Glomerular endothelial cell (primary cell): ENCODE measurements at places on chromosomes 6 and 20.

DNA sequence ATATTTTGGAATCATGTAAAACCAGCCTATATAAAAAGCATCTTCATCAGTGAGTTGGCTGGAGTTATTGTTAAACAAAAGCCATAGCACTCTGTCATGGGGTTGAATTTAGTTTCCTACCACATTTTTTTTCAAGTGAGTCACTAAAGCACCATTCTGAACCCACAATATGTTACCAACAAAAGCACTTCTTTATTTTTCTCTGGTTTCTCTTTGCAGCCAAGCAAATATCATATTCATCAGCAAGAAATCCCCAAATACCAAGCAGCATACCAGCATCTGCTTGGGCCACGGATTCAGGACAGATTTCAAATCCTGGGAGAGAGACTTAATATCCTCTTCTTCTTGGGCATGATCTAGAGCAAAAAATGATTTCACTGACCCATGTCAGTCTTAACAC lies 441.4 kb downstream of the BCKDHB start:
- DNase-seq = no peak

DNA sequence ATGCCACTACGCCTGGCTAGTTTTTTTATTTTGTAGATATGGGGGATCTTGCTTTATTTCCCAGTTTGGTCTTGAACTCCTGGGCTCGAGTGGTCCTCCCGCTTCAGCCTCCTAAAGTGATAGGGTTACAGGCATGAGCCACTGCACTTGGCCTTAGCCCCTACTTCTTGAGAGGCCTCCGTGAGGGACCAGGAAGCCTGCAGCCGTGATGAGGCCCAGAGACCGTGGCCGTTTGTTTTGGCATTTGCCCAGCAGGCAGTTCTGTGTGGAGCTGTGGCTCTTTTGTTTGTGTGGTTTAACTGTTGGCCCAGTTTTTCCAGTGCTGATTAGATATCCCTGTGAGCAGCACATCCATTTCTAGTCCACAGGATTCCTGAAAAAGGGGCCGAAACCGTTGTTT lies 39.8 kb downstream of the SRSF3 start:
- DNase-seq = no peak

DNA sequence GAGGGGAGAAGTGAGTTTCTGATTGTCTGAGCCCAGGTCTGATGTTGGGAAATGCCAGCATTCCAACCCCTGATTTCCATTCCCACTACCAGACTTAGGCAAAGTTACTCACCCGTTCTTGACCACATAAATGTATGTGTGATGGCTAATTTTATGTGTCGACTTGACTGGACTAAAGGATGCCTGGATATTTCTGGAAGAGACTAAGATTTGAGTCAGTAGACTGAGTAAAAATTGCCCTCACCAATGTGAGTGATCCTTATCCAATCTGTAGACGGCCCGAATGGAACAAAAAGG lies 95.8 kb upstream of the TAB2 start:
- DNase-seq = no peak

DNA sequence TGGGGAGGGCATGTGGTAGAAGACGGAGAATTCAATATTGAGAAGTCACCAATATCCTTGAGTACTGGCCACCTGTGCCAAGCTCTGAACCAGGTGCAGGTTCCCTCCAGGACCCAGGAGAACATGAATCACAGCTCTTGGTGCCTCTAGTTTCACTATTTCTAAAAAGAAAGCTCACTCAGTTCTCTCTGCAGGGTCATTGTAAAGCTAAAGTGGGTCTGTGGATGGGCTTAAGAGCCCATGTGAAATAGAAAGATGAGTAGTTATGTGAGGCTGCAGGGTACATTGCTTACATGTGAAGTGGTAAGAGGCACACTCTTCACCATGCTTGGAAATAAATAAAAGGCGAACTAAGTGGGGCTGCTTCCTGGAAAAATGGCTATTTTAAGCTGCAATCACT lies 43.6 kb downstream of the ZNF831 start:
- DNase-seq = no peak

- DNase-seq = no peak
Measured at GRCh38 chr20:32960222-32960518, 44.1 kb downstream of the SUN5 start.

DNA sequence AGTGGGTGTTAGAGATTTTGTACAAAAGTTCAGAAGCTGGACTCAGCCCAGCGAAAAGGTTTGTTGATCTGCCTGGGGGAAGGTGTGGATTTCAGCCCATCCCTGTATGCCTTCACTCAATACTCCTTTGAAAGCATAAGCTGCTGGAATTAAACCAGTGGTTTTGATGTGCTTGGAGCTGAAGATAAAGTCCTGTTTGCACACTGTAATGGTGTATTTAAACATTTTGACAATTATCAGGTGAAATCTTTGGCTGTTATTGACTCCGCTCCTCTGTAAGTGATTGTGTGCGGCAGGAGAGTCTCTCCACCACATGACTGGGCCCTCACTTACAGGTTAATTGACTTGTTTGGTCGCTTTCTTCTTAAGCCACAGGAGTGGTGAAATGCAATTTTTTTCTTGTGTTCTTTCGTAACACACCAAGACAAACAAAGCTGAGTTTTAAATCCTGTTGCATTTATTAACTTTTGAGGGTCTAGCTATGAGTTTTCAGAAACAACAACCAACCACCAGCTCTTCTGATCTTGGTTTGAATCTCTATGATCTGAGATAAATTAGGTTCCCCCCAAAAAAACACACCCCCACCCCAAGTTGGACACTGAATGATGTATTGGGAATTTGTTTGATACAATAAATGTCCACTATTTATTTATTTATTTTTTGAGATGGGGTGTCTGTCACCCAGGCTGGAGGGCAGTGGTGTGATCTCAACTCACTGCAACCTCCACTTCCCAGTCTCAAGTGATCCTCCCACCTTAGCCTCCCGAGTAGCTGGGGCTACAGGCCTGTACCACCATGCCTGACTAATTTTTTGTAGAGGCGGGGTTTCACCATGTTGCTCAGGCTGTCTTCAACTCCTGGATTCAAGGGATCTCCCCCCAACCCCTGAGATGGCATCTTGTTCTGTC lies 46.3 kb upstream of the NCOA3 start:
- DNase-seq = no peak

DNA sequence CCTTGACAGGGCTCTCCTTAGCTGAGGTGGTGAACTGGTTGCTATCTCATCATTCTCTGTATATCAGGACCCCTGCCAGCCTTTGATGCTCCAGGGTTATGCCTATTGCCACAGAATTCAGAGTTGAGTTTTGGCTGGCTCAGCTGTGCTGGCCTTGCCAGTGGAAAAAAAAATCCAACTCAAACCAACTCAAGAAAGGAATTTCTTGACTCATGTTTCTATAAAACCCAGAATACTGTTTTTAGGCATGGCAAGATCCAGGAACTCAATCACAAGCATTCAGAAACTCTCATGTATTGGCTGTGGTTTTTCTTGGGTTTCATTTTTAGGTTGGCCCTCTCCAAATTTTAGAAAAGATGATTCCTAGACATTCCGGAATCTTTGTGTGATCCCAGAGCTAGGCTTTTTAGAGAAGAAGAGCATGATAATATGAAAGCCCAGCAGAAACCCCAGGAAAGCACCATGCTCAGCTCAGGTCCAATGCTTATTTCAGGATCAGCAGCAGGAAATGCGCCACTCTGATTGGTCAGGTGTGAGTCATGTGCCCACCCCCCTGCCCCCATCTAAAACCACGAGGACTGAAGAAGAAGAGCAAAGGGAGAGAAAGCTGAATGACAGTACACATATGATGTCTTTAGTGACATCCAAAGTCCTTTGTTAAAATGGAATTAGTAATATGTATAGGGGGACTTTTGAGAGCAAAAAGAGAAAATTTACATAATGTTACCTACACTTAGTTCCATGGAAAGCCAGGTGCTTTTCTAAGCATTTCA lies 122.9 kb downstream of the RNF144B start:
- DNase-seq = no peak

GRCh38 chr20:39939241-39939865 lies 749.7 kb downstream of the MAFB start:
- DNase-seq = no peak

- no peak for DNase-seq
Measured at GRCh38 chr6:120608826-120609225, 725.5 kb downstream of the TBC1D32 start.

DNA sequence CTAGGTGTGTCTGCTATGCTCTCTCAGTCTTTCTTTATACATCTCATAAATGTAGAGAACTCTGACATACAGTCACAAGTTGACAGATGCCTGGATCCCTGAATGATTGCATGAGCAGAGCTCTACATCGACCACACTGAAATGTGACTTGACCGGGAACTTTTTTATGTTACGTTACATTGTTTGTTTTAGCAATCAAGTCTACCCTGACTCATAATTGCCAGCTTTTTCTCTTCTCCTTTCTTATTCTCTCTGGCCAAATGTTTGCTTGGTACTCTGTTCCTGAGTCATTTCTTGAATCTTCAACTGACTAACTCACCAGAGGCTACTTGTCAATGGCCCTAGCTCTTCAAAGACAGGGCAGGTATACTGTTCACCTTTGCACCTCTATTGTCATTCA lies 213.6 kb upstream of the DTNBP1 start:
- DNase-seq = no peak

DNA sequence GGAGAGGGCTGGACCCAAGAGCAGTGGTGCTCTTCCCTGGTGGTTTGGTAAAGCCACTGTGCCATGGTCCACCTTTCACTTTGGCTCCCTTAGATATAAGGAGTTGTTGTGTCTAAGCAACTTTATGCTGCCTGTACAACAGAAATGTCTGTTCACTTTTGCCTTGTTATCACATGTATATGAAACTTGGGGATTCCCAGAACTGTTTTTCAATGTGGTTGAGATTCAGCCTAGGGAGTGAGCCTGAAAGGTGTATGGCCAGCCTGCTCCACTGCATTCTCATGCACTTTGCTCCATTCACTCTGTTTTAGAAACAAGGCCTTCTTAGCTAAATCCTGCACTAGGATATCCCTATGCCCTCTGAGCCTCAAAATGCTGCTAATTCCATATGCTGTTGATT lies 234.5 kb upstream of the THEMIS start:
- no peak for DNase-seq

DNA sequence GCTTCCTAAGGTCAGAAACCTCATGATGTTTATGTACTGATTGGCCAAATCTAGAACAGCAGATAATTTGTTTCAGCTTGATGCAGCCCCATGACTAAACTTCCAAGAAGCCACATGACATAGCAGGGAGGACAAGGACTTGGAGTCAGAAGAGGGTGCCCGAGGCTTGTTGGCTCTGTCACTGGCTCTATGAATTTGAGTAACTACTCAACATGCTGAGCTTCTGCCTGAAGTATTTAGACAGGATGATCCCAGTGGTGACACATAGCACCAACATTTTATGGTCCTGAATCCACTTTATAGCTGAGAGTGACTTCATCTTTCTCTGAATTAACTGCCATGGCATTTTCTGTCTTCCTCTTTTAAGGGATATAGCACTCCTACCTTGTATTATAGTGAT lies 13.5 kb upstream of the TBX18 start:
- no peak for DNase-seq
